Stimulated activated CD4-positive, alpha-beta T cell treated with anti-CD3 and anti-CD28 coated beads, Interleukin-1b, Interleukin-23, amount 100 ng/mL, for 1 hour (primary cell): ENCODE measurements at places on chromosomes 1 and 21.

DNA sequence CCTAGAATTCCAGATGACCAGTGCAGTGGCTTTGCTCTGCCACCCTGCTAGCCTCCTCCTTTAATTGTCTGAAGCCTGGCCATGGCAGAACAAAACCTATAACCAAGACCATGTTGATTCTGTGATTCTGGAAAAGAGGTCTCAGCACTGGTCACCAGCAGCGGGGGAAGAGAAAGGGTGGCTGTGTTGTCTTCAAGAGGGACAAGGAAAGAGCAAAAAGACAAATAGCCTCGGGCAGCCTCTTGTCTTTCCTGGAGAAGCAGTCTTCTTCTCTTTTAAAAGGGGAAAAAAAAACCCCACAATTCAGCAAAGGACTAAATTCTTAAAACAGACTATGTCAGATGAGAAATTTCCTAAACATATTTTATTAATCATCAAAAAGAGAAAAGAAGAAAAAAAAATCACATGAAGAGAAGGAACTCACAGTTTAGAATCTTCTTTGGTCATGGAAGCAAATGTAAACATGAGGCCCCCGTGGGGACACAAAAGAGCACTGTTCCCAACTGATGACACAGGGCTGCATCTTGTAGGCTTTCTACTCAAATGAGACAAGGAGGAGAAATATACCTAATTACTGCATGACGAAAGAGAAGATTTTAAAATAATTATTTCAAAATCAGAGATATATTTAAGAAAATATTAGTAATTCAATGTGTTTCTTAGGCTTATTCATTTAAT is 36.3 kb upstream of the RAP1GAP start:
- no peak for DNase-seq

GRCh38 chr1:97827887-97828286 is 92.9 kb downstream of the DPYD start:
- no peak for DNase-seq

GRCh38 chr1:206708058-206708457 is 23.4 kb downstream of the MAPKAPK2 start:
- DNase-seq = no peak

DNA sequence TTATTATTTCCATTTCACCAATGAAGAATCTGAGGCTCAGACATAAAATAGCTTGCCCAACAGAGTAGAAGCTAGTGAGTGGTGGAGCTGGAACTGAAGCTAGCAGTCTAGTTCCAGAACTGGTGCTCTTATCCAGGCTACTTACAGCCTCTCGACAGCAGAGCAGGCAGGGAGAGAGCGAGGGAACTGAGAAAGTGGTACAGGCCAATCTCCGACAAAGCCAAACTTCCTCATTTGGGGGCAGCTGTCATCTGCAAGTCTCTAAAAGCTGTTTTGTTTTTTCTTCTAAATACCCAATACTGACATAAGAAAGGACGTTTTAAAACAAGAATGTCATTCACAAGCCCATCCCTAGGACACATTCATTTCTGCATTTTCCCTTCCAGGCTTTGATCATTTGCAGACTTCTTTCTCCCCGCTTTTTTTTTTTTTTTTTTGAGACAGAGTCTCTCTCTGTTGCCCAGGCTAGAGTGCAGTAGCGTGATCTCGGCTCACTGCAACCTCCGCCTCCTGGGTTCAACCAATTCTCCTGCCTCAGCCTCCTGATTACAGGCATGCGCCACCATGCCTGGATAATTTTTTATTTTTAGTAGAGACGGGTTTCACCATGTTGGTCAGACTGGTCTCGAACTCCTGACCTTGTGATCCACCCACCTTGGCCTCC is 20.0 kb downstream of the YIPF1 start:
- DNase-seq = no peak

DNA sequence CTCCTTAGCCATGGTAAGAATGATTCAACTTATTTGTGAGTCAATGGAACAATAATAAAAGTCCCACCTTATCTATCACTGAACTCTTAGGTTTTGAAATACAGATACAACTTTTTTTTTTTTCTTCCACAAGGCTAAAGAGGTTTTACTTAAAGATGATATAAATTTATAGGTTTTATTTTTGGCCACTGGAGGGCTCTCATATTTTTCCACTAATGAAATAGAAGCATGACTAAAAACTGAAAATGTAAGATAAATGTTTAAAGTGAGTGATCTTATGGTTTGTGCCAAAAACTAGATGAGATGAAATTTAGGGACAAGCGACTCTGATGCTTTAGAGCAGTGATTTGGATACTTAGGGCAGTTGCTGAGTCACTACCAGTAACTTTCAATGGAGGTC is 499.0 kb downstream of the NUF2 start:
- DNase-seq = no peak

DNA sequence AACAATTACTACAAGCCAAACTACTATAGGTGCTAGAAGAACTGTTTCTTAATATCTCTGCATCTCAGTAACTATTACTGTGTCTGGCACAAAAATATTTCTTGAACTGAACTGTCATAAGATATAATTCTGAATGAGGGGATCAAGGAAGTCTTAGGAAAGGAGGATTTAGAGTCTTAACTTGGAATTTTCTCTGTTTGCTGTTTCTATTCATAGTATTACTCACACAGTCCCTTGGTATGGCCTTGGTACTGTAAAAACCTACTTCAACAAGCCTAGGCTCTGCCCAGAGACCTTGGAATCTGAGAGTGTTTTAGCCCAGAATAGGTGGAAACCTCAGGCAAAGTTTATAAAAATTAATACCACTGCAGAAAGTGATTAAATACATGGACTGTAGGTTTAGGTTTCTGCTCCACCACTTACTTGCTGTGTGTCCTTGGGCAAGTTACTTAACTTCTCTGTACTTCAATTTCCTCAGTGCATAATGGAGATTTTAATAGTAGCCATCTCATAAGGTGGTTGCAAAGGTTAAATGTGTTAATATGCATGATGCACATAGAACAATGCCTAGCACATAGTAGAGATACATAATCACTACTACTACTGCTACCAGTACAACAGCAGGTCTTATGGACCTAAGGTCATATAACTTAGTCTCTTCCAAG is 87.4 kb upstream of the NFIA start:
- DNase-seq = no peak

DNA sequence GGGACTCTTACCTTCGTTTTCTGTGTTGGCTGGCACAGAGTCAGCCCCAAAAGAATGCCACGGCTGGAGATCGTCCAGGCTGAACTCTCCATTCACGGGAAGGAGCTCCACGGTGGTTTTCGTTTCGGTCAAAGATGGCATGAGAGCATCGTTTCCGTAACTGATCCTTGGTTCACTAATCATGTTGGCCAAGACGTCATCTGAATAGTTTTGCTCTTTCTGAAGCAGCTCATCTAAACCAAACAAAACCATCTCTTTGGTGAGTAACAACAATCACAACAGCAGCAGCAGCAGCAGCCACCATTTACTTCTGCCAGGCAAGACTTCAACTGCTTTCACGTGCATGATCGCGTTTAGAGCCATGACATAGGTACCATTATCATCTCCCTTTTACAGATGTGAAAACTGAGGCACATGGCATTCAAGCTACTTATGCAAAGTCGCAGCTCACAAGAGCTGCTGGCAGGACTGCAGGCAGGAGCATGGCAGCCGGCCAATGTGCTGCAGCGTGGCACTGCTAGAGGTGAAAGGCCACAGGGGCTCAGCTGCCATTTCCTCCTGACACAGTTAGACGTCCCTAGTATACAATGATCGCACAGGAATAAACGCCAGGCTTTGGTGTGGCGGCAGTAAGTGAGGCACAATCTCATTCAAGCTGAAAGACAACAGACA is 177.1 kb downstream of the GABPA start:
- no peak for DNase-seq

- no peak for DNase-seq
These were observed 118.7 kb upstream of the ZBTB40 start for GRCh38 chr1:22332795-22333499.

DNA sequence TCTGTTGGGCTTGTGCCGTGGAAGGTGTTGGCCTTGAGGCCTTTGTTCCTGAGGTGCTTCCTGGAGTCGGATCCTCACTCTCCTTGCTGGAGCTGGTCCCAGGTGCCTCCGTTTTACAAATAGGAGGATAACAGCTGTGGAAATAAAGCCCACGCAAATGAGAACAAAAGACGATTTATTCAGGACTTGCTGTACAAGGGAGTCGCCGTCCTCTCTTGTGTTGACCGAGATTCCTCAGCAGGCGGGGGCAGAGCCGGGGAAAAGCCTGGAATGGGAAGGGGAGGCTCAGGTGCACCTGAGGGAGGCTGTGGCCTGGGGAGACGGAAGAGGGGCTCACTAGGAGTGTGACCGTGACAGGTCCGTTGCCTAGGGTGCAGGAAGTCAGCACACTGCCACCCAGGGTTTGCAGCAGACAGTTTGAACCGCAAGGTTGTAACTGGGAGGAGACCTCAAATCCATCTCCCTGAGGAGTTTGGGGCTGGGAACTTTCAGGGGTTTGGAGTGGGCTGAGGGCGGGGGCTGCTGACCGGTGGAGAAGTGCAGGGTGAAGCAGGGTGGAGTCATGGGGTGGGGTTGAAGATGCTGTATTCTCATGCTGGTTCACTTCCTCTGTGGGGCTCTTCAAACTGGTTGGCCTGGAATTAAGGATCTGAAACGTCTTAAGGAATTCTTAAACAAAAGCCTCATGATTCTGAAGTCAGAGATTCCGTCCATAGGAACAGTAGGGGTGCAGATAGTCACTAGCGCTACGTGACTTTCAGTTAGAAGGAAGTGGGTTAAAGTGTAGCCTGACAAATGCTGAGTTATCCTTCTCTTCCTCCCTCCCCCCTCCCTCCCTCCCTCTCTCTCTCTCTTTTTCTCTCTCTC is 2.6 kb upstream of the CSTB start:
- DNase-seq = no peak

DNA sequence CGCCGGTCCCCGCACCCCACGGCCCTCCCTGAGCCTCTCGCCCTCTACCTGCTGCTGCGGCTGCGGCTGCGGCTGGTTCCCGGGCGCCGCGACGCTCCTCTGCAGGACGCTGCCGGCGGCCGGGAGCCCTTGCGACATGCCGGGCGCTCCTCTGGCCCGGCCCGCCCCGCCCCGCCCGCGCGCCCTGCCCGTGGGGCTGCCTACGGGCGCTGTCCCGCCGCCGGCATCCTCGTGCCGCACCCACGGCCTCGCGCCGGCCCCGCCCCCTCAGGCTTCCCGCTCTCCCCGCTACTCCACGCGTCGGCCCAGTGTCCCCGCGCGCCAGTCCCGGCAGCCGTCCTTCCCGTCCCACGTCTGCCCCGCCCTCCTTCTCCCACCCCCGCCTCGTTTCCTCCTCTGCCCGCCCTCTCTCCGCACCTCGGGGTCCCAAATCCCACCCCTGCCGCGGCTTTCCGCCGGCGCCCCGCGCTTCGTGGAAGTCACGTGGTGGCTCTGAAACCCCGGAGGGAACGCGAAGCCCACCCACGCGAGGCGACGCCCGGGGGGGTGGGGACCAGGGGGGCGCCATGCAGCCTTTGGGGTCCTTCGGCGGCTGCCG is at the start of gene BATF3:
Gene BATF3 (minus strand): TSS at position 216 of the 598 bp plus-strand sequence. CDS start 78 bp downstream, at position 138.
- DNase-seq = no peak

DNA sequence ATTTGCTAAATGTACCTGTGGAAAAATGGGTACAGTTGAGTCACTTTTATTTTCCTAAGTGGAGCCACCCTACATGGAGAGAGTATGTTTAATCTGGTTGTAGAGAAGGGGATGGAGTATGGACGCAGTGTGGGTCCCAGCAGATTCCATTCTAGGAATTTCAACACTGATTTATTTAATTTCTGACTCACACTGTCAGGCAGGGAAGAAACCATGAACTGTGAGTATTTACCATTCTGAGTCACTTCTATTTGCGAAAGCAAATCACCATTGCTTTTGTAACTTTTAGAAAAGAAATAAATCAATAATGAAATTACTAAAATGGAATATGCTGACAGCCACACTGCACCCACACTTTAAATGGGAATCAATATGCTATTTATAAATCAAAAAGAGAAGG is 339.0 kb downstream of the DSCAM start:
- DNase-seq = no peak

DNA sequence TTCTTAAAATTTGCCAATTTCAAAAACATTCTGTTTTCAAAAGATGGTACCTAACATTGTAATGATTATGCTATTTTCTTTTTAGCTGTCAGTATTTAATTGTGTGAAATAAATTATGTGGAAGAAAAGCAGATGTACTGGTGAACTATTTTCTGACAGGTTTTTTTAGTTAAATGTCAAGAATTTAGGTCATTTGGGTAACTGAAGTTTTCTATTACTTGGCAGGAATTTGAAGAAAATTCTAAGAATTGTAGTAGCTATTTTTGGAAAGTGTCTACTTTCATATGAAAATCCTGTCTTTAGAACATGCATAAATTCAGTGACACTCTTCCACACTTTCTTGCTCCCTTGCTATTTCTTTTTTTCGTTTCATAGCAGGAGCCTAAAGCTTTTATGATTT is 28.5 kb upstream of the PTPRC start:
- DNase-seq = no peak

DNA sequence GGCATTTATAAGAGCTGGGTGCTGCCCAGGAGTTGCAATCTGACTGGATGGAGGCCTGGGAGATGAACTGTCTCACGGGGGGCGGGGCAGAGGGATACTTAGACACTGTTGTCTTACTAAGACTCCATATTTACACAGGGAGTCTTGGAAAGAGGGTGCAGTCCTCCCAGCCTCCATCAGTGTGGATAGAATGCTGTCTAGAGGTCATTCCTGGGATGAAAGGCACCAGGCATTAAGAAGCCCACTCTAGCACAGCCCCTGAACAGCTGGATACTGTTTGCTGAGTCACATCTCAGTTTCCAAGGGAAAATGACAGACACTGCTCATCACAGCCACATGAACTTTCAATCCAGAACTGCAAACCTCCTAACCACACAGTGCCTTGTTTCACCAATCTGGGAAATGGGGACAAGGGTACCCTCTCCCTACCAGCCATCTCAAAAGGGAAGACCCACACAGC is 43.3 kb downstream of the SSBP3 start:
- no peak for DNase-seq

GRCh38 chr21:36347278-36347961 is 27.4 kb downstream of the MORC3 start:
- DNase-seq = no peak

- DNase-seq = no peak
These were observed 10.5 kb downstream of the KIAA1614 start for GRCh38 chr1:180923021-180923841.

DNA sequence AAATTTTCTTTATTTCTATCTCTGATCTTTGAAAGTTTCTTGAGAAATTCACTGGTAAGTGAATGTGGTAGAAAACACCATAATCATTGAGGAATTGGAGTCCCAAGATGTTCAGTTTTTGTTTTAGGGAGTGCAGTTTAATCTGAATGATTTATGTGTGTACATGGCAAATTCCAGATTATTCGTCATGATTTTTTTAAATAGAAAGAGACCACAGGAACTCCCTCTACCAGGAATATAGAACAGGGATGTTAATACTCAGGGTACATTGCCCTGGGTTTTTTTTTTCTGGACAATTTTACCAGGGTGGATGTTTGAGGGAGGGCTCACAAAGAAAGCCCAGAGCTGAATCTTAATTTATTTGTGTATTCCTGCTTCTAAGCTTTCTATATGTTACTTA is 109.0 kb downstream of the VPS13D start:
- no peak for DNase-seq
